Renal pelvis (tissue), 12 donors: ENCODE measurements at places on chromosomes 3 and 15.
A peak's percentile ranks its signal among the peaks of the same experiment; 100 is the strongest.

DNA sequence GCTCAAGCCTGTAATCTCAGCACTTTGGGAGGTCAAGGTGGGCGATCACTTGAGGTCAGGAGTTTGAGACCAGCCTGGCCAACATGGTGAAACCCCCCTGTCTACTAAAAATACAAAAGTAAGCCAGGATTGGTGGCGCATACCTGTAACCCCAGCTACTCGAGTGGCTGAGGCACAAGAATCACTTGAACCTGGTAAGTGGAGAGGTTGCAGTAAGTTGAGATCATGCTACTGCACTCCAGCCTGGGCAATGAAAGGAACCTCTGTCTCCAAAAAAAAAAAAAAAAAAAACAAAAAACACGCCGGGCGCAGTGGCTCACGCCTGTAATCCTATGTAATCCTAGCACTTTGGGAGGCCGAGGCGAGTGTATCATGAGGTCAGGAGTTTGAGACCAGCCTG is 18.9 kb upstream of the AP4E1 start:
- DNase-seq: no peak

GRCh38 chr15:99324082-99324620 is 72.9 kb downstream of the LRRC28 start:
- no peak for DNase-seq

GRCh38 chr3:74787011-74787410 is 172.6 kb upstream of the CNTN3 start:
- peak; percentile 33 for DNase-seq

GRCh38 chr3:109191421-109191820 is 54.9 kb downstream of the C3orf85 start:
- DNase-seq: no peak

GRCh38 chr3:142259359-142259758 is 34.0 kb upstream of the GK5 start:
- DNase-seq: no peak

GRCh38 chr3:46694520-46694919 is 1.0 kb upstream of the ALS2CL start:
- DNase-seq: no peak

- no peak for DNase-seq
Measured at GRCh38 chr15:43238671-43239131, 17.9 kb upstream of the EPB42 start.

GRCh38 chr15:32108661-32109060 is 78.3 kb downstream of the CHRNA7 start:
- DNase-seq: no peak

- DNase-seq: peak; percentile 70
Measured at GRCh38 chr3:127791221-127791913, 30.9 kb downstream of the MGLL start.
